ENCODE measurements at places on chromosomes 6 and 20.

GRCh38 chr20:35845561-35845960 is 73.7 kb downstream of the PHF20 start:
- no peak for DNase-seq

DNA sequence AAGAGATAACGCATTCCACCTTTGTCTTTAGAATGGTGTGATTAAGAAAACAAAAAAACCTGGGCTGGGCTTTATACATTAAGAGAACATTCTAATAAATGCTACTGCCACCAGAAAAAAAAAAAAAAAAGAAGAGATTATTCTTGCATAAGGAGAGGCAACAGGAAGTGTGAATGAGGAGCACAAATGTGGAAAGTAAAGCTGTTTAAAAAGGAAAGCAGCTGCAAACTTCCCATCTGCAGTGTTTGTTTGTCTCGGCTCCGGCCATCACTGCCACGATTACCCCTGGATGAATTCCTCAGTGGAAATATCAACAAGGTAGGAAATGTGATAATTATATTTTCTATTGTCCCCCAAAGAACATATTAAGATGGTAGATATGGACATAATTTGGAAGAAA is 223.9 kb downstream of the PHF3 start:
- no peak for DNase-seq

DNA sequence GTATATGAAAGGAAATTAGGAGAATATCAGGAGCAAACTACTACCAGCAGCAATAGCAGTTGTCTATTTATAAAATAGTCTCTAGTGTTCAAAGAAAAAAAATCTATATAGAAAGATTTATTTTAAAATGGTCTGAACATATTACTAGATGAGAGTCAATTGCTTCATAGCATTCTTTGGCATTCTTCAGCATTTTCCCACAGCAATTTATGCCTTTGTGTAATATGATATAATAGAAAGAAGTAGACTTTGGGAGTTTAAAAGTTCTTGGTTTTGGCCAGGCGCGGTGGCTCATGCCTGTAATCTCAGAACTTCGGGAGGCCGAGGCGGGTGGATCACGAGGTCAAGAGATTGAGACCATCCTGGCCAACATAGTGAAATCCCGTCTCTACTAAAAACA is 157.0 kb upstream of the PLN start:
- DNase-seq = no peak

DNA sequence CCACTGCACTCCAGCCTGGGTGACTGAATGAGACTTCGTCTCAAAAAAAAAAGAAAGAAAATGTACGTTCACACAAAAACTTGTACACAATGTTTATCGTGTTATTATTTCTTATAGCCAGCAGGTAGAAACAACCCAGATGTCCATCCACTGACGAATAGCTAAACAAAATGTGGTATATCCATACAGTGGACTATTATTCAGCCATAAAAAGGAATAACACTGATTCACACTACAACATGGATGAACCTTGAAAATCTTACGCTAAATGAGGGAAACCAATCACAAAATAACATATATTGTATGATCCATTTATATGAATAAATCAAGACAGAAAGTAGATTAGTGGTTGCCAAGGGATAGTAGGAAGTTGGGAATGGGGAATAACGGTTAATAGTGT is 75.1 kb upstream of the EPB41L1 start:
- no peak for DNase-seq

DNA sequence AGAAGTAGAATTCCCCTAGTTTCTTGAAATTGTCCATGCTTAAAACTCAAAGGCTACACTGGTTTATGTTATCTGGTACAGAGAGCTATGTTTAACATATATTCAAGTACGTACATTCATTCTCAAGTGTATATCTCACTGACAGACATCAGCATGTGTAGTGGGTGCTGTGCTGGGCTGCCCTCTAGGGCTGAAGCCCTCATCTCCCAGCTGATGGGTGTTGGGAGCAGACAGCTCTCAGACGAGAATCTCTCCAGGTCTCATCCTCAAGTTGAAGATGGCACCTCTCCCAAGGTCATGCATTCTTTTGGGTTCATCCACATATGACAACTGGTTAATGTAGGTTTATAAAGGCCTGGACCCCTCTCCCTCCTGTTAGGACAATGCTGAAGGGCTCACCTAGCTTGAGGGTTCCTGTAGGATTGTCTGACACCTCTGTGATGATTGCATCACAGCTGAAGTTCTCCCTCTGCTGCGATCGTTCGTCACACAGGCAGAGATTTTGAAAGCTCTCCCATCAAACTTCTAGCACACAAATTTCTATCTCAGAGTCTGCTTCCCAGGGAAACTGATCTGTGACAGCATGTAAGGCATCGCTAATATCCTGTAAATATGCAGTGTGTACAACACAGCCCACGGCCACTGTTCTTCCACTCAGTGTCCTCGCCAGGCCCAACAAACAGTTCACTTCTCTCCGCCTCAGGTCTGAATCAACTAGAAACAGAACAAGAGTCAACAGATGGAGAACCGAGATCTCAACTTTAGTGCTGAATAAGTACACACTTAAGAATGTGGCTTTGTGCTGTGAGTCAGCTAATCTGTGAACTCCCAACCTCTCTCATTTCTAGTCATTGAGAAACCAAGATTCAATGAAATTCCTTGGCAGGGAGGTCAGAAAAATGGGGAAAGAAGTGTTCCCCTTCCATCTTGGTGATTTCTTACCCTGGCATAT is 43.2 kb downstream of the PREP start:
- DNase-seq = no peak

GRCh38 chr6:111990214-111990613 is 63.7 kb upstream of the CCN6 start:
- no peak for DNase-seq

DNA sequence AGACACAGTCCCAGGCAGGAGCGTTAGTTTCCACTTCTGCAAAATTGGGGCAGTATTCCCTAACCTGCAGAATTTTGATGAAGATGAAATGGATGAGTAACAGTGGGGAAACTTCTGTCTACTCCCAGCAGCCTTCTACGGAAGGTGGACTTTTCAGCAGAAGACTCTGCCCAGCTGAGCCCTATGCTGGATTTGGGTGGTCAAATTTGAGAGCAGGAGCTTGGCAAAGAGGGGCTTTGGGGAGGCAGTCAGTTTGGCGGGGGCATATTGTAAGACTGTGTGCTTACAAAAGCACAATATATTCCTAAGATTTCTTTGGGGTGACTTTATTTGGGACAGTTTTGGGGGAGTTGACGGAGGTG is 5.4 kb upstream of the SDCBP2 start:
- DNase-seq = no peak

DNA sequence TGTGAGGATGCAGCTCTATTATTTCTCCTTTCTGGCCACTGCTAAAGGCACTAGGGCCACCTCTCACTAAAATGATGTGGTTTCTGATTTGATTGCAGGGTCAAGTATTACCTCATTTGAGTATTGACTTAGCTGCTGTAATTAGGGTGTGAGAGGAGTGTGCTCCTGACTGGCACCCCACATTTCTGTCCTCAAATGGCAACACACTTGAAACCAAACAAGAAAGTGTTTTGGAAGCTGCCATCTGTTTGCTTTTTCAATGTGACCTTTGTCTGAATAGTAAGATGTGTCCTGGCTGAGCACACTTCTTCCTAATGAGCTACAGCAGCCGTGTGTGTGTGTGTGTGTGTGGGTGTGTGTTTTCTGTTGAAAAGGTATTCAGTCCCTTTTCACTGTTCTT is 62.8 kb upstream of the SCP2D1 start:
- DNase-seq = no peak

DNA sequence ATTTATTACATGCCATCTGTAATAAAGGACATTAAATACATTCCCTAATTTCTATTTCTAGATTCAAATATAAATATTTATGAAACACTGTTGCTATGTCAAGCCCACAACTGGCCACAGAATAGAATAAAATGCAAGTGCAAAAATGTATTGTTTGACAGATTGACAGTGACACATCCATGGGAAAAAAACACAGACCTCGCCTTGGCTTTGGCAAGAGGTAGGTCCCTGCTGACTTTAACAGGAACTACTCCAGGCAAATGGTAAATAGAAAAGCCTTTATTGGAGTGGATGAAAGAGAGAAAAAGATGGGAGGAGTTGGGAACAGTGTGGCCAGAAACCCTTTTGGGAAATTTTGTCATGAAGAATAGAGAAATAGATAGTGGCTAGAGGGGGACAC is 622.9 kb downstream of the UTRN start:
- DNase-seq = no peak

DNA sequence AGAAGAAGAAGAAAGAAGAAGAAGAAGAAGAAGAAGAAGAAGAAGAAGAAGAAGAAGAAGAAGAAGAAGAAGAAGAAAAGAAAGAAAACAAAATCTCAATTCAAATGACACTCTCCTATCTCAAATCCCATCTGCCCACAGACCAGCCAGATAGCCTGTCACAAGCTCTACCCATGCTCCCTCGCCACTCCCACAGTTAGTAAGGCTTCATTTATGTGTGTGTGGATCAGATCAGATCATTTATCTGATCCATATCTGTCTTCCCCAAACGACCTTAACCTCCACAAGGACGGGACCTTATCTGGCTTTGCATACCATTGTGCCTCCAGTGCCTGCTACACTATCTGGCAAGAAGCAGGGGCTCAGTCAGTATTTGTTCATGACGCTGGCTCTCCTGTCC is 81.9 kb upstream of the RREB1 start:
- DNase-seq = no peak

GRCh38 chr6:29651413-29652197 is 5.3 kb upstream of the MOG start:
- DNase-seq = no peak

DNA sequence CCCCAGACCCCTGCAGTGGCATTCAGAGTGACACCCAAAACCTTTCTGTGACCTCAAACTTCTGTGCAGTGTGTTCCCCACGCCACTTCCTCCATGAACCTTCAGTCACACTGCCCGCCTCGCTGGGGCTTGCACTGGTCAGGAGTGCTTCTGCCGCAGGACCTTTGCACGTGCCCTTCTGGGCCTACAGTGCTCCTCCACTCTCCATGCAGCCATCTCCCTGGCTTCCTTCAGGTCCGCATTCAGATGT is 27.1 kb downstream of the SYNJ2 start:
- no peak for DNase-seq

DNA sequence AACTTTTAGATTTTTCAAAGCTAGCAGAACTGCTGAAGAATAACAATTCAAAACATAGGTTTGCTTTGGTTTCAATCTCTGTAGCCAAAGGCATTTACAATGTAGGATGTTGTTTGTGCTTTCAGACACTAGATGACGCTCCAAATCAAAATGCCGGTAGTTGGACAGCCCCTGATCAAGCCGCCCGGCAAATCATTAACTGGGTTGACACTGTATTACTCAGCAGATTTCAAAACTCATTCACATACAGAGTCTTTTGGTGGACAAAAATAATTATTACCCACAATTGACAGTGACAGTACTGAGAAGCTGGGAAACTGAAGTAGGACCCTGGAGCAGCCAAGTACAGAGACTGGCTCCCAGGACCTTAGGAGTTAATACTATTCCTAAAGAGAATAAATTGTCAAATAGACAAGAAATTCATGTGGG is 21.3 kb upstream of the HFE start:
- DNase-seq = peak; percentile 48

DNA sequence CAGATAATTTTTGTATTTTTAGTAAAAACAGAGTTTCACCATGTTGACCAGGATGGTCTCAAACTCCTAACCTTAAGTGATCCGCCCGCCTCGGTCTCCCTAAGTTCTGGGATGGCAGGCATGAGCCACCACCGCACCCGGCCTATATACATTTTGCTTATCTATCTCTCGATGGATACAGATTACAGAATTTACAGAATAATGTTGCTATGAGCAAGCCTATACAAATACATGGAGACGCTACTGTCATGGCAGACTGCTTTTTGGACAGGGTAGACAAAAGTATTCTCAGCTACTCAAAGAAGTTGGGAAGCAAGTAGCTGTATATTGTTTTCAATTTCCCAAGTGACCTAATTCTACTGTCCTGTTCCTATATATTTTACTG is 1.6 kb downstream of the HSPA1L start:
- no peak for DNase-seq

DNA sequence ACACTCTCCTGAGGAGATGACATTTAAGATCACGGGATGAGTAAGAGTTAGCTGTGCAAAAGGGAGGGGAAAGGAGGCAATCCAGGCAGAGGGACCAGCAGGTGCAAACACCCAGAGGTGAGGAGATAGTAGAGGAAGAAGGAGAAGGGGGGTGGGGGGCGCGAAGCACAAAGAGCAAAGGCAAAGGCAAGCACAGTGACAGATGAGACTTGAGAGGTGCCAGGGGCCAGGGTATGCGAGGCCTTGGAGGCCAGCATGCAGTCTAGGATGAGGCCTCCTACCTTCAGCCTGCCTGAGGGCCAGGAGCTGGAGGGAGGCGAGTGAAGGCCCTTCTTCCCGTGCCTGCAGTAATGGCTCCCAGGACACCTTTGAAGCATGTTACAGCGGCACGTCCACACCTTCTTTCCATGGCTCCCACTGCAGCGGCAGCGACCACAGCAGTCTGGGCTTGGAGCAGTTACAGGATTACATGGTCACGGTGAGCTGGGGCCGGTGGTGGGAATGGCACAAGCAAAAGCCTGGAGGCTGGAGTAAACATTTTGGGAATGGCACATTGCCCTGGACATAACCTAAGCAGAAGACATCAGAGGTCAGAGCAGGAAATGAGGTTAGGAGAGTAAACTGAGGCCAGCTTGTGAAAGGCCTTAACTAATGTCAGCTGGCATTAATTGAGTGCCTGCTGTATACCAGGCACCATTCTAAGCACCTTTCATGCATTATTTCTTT is 18.6 kb downstream of the CCM2L start:
- DNase-seq = no peak

DNA sequence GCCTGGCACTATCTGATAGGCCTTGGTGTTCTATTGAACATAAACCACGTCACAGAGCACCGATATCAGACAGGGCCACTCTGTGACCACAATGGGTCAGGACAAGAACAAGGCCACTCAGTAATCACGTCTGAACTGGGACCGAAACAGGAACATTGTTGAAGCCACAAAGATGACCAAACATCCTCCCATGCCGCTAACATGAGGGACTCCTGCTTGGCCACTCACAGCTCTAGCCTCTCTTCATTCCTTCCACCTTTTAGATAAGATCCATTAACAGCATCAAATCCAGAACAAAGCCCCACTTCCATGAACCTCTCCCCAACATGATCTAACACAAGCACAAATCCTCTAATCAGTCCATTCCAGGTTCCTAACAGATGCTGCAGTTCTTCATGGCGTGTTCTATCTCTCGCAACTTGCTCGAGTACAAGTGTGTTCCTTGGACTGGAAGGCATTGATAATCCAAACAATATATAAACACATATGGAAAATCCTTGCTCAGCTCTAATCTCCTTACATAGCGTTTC is 7.4 kb downstream of the SIRT5 start:
- DNase-seq = no peak

DNA sequence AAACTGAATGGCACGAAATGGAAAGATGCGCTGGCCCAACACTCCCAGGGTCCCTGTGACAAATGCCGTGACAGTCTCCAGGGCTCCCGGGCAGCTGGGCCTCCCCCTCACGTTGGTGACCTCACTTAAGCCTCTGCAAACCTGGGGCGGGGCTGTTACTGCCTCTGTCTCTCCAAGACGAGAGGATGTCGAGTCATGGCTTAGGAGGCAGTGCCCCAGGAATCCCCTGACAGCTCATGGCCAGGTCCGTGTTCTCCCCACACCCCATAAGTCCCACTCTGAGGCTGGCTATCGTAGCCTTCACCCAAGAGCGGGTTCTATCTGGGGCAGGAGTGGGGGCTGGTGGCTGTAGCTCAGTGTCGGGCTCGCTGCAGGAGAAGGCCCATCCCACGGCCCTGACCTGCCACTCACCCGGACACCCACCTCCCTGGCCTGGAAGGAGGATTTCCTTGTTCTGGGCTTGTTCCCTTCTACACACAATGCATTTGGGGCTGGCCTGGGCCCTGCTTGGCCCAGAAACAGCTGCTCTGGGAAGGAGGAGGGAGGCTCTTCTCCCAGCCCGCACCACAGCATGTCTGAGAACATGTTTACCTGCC is 5.6 kb upstream of the RPS21 start:
- no peak for DNase-seq

Measured in NK-92 treated with Interleukin-12 subunit alpha and Interleukin-12 subunit beta, amount 100 ng/mL, for 24 hours (cell line).